ENCODE measurements at places on chromosomes 16 and 17.

DNA sequence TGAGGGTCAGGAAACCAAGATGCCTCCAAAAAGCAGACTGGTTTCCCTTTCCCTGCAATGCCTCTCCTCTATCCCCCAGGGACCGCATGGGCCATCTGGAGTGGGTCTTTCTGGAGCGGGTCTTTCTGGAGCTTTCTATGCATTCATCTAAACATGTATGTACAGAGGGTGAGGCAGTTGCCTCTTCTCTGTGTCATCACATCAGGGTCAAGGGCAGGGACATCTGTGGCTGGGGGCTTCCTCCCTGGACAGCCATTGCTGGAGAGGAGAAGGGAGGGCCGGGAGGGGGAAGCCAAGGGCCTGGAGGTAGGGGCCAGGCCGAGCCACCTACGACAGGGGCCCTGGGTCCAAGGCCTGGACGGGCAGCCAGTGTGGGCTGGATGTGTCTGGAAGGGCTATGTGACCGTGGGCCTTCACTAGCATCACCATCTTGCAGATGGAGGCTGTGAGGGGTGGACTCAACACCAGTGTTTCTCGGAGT is 840 bp downstream of the ADCY7 start:
- no peak for DNase-seq

DNA sequence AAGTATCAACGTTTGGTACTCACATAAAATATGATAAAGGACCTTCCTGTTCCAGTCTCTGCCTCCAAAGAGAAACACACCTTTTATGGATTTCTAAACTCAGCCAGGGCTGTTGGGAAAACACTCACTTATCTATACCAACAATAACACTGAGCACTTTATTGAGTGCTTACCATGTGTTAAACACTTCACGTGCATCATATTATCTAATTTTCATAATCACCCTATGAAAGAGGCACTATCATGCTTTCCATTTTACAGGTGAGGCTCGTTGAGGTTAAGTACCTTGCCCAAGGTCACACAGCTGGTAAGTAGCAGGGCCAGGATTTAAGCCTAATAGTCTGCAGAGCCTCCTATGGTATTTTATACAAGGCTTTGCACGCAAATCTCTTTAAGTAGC is 251.5 kb upstream of the SOX9 start:
- no peak for DNase-seq

DNA sequence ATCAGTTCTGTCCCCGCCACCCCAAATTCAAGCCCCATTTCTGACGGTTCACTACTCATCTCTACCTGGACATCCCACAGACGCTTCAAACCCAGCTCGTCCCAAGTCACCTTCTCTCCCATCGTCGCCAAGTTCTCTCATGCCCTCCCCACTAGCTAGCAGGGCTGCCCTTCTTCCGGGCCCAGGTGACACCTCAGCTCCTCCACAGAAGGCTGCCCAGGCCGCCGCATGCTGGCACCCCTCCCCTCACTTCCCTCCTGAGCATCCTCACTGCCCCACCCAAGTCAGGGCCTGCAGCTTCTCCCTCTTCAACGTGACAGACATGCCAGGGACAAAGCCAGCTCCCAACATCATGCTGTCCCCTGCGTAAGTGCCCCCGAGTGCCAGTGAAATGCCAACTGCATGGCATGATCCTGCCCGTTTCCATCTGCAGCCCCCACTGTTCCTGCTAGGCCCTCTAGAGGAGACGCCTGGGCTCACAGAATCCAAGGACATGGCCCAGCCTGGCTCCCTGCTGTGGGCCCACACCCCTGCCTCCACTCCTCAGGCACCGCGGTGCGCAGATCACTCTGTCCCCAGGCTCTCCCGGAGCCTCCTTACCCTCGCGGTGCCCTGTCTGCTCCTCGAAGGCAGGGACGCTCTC is 5.9 kb downstream of the CYB561 start:
- DNase-seq, result no peak

DNA sequence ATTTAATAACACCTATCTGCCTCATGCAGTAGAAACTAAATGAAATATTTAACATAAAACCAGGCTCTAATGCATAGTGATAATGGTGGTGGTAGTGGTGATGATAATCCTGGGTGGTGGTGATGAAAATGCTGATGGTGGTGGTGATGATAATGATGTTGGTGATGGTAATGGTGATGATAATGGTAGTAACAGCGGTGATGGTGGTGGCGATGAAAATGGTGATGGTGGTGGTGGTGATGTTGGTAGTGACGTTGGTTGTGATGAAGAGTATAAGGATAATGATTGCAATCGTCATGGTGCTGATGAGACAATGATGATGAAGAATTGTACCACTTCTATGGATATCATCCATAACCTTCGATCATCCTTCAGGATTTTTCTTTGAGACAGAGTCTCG is 173.7 kb upstream of the CDH11 start:
- no peak for DNase-seq

- DNase-seq, result no peak
Measured at GRCh38 chr17:5429191-5429887, 9.4 kb downstream of the RPAIN start.

DNA sequence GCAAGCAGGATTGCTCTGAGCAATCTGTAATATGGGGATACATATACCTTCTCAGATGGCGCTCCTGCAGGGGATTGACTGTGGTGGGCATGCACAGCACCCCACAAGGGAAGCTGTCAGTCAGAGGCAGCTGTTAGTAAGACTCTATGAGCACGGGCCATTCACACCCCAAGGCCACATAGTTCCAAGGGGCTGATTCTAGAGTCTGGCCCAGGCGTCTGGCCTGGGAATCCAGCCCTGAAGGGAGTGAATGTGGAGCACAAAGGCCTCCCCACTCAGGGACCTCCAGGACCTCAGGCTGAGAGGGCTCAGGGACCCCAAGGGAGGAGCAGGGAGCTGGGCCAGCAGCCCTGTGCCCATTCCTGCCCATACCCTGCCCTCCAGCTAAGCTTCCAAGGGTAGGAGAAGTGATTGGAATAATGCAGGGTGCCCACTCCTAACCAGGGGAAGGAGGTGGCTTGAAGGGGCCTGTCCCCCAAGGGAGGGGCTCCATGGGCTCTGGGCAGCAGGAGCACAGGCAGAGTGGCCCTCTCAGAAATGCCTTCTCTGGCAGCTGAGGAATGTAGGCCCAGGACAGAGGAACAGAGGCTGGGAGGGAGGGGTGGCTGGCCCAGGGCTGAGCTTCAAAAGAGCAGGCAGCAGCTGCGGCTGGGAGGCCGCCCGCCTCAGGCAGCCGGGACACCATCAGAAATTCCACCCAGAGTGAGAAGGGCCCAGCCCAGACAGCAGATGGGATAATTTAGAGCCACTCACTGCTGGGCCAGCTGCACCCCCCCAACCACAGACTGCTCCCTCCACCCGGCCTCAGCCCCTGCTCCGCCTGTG is 48.9 kb upstream of the MRPS23 start:
- DNase-seq, result no peak

- no peak for DNase-seq
Measured at GRCh38 chr17:76643553-76644148, at the start of gene ST6GALNAC1. ST6GALNAC1 (minus strand) TSS chr17:76643757; CDS start chr17:76643638, 119 bp downstream.

DNA sequence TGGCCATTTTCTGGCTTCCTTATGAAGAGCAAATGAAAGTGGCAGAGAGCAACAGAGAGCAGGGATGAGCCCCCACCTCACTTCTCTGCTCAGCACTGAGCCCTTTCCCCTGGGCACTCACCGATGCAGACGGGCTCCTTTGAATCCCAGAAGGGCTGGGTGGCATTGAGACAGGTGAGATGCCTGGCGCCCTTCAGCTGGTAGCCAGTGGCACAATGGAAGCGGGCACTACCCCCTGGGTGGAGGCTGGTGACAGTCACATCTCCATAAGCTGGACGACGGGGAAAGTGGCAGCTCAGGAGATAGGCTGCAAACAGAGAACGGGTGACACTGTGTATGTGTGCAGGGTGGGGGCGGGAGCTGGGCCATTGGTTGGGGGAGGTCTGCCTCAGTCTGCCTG is 12.5 kb upstream of the PHF12 start:
- no peak for DNase-seq

DNA sequence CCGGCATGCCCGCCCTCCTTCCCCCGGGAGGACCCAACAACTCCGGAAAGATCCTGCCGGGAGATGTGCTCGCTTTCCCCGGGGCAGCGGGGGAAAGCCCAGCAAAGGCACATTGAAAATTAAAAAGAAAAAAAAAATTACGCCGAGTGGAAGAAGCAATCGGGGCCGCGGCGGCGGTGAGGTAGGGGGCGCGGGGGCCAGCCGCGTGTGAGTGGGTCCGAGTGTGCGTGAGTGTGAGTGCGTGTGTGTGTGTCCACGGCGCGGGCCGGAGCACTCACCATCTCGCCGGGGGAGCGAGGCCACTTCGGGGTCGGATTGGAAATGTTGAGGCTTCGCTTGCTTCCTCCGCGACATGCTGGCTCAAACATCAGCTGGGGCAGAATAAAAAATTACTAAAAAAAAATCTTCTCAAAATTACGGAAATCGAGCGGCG is at the start of gene SALL1:
Gene SALL1 (minus strand): TSS at position 383 of the 433 bp plus-strand sequence. CDS start 29 bp downstream, at position 354.
- DNase-seq, result no peak

DNA sequence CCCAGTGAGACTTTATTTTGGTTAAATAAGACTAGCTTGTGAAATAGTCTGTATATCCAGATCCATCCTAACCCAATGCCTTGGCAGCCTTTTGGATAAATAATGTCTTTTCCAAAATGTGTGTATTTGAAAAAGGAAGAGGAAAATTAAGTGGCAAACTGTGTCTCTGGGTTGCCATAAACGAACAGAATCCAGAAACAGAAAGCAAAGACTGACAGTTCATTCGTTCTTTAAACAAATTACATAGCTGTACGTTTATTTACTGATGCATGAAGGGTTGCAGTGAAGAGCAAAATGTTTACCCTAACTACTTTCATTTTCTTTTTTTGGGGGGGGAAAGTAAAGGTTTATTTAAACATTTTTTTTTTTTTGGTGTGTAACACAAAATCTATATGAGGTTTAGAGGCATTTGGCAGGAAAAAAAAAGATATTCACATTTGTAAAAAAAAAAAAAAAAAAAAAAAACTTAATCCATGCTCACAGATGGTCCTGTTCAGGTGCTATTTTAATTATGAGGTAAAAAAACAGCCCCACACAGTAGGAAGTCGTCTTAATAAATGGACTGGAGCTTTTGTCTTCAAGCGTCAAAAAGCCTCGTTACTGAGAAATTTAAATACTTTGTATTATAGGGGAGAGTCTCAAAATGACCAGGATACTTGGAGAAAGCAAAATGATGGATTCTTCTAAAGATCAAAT is 245.9 kb downstream of the FTO start:
- DNase-seq, result no peak

DNA sequence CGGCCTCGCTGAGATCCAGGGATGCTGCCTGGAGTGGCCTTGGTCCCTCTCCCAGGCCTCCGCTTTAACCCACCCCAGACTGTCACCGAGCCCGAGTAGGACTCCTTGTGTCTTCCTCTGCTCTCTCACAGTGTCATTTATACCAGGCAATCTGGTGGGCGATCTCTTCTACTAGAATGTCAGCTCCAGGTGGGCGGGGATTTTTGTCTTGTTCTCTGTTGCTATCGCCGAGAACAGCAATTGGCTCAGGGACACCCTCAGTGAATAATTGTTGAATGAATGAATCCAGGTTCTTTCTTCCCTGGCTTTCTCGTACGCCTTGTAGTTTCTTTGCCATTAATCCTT is 591 bp downstream of the DHX38 start:
- DNase-seq, result peak; percentile 22

GRCh38 chr16:77680496-77680895 is 41.8 kb upstream of the NUDT7 start:
- no peak for DNase-seq

- DNase-seq, result peak; percentile 60
Measured at GRCh38 chr17:82236142-82236971, 7.5 kb downstream of the SLC16A3 start.

- no peak for DNase-seq
Measured at GRCh38 chr16:89161763-89162713, 9.5 kb upstream of the CDH15 start.

- DNase-seq, result no peak
Measured at GRCh38 chr16:55817236-55817912, 15.5 kb downstream of the CES1 start.

GRCh38 chr16:51337662-51338061 is 186.6 kb upstream of the SALL1 start:
- no peak for DNase-seq

- DNase-seq, result no peak
Measured at GRCh38 chr16:7910116-7910515, 577.5 kb downstream of the RBFOX1 start.

- no peak for DNase-seq
Measured at GRCh38 chr17:10403589-10403988, 18.2 kb downstream of the MYH8 start.

DNA sequence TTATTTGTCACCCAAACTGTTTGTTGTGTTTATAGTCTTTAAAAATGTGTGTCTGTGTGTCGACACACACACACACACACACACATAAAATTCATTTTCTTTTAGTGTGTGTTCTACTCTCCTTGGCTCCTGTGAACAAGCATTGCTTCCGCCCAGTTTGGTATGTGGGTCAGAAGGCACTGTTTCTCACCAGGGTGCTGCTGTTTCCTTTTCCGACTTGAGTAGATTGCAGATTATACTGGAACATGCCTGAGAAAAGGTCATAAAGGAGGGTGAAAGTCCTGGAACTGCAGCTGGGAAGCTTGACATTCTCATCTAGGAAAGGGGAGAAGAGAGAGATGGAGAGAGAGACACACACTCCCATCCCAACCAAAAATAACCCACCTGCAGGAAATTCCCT is 330.3 kb downstream of the BCAS3 start:
- no peak for DNase-seq

DNA sequence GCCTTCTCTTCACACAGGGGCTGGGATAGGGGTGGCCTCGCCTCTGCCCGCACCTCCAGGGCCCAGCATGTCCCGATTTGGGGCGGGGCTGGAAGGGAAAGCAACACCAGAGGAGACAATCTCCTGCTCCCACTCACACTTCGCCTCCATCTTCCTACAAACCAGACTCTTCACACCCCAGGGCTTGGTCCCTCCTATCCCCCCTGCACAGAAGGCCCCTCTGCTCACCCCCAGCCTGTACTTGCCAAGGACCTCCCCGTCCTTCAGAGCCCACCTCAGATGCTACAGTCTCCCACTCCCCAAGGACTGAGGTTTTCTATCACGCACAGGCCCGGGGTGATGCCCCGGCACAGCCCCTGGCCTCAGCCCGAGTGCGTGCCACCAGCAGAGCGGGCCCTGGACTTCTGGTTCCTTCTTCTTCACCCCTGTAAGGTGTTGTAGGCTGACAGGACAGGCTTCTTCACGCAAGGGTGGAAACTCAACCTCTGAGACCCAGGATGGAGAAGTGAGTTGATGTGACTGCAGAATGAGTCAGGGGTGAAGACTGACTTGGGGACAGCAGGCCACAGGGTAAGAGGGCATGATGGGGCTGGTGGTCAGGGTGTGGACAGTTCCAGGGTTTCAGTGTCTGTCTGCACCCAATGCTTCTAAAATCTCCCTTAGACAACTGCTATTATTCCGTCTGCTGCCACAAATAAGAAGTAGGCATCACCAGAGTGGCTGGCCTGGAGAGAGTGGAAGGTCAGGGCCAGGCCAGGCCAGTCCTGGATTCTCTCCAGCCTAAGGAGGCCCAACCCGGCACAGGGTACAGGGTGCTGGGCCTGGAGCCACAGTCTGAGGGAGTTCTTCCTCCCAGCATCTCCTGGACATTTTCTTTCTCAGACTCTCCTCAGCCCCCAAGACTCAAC is 2.5 kb downstream of the ITGAE start:
- no peak for DNase-seq

Measured in activated T-cell treated with anti-CD3 and anti-CD28 coated beads for 24 hours (primary cell).